BJ (cell line): ENCODE measurements at places on chromosomes 16 and 17.

- no peak for DNase-seq
Observed at GRCh38 chr16:642189-643049, 791 bp downstream of the MCRIP2 start.

DNA sequence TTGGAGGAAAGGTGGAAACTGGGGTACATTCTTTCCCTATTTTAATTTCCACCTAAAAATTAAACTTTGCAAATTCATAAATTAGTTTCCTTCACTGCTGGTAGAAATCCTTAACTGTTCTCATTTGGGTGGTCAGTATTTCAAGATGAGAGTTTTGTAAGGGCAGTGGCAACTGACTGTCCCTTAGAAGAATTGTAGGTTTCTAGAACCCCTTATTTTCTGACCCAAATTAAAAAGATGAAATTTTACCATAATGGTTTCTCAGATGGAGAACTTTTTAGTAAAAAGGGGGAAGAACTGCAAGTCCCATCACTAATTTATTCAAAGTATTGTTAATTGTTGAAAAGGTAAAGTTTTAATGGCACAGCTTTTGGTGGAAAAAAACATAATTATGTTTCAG is 5.6 kb downstream of the IGF2BP1 start:
- no peak for DNase-seq

DNA sequence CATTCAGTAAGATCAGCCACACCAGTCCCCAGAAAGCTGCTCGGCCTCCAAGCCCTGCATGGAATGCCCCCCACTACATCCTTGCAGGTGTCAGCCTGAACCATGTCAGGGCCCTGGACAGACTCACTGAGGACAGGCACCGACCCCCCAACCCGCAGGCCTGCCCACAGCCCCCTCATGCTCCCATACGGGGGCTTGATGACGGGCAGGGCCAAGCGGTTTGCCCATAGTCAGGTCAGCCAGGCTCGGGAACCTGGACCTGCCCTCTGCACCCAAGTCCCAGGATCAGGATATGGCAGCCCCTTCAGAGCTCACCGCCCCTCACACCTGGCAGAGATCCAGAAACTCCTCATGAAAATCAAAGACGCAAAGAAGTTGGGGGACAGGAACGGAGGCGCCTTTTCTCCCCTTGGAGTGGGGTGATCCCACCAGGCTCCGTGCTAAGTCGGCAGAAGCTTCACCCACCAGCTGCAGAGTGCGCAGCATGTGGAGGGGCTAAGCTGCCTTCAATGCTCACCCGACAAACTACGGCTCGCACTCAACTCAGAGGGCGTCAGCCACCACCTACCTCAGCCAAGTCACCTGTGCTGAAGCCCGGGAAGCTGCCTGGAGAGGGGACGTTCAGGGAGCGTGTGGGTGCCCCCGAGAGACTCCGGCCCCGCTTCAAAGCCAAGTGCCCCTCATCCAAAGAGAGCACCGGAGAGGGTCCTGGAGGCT is 26.5 kb downstream of the GNPTG start:
- no peak for DNase-seq

DNA sequence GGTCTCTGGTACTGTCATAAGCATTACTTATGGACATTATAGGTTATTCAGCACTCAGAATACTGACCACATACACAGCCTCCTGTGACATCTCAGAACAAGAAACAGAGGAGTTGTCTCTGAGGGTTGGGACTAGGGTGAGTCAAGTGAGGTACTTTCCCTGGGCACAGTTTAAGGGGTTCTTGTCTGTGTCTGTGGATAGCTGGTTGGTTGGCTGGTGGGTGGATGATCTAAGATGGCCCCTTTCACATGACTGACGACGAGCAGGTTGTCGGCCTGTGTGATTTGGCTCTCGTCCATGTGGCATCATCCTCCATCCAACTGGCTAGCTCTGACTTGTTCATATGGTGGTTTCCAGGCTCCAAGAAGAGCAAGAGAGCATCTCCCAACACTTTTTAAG is 163.9 kb downstream of the PRKCB start:
- DNase-seq = no peak

DNA sequence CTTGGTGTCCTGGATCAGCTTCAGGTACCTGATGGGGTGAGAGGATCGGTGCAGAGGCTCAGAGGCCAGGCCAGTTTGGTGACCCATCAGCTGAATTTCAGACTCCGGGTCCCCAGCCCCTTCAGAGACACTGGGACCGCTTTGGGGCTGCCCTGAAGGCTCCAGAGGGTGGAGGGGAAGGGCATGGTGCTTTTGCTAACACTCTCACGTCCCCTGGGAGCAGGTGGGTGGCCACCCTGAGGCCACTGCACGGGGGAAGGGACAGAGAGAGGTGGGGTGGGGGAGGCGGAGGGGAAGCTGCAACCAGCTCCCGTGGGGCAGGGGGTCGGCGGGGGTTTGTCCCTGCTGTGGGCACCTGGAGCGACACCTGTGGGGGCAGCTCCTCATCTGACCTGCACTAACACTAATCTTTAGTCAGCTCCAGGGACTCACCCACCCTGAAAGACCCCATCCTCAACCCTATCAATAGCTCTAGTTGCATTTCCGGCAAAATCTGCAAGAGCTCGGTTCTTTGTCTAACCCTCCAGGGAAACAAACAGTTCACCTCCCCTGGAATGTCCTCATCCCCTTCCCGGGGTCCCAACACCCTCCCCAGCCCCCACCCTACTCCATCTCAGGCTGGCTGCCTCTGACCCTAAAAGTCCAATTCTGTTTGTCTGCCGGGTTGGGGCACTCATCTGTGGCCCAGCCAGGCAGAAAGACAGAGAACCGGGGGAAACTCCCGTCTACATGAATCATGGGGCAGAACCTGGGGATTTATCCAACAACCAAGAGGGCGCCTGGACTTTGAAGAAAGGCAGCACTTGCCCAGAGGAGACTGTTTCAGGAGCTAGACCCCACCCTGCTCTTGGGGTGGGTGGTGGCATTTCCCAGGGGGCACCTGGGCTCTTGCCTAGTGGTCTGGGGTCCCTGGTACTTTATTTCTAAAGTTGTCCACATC is 91.9 kb upstream of the CBX4 start:
- no peak for DNase-seq

DNA sequence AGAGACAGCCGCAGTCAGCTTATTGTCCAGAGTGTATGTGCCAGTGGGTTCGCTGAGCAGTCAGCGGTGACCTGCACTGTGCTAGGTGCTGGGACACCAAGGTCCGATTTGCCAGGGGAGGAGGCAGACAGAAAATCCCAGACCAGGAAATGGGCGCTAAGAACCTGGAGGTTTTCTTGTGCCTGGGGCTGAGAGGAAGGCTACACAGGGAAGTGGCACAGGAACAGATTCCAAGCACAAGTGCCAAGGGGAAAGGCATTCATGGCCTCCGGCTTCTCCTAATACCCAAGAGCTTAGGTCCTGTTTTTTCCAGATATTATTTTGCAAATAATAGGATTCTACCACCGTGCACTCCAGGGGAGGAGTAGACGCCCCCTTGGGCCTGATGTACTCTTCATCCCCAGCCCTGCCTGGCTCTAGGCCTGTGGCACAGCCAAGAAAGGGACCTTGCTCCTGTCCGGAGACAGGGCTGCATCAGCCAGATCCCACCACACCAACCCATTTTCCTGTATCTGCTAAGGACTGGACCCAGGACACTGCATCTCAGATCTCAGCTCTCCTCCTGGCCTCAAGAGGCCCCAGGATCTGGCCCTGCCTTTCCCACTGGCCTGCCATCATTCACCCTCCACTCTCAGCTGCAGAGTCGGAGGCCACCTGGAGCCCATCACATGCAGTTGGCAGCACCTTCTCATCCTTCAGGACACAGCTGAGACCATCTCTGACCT is 187.2 kb downstream of the NTN1 start:
- no peak for DNase-seq

DNA sequence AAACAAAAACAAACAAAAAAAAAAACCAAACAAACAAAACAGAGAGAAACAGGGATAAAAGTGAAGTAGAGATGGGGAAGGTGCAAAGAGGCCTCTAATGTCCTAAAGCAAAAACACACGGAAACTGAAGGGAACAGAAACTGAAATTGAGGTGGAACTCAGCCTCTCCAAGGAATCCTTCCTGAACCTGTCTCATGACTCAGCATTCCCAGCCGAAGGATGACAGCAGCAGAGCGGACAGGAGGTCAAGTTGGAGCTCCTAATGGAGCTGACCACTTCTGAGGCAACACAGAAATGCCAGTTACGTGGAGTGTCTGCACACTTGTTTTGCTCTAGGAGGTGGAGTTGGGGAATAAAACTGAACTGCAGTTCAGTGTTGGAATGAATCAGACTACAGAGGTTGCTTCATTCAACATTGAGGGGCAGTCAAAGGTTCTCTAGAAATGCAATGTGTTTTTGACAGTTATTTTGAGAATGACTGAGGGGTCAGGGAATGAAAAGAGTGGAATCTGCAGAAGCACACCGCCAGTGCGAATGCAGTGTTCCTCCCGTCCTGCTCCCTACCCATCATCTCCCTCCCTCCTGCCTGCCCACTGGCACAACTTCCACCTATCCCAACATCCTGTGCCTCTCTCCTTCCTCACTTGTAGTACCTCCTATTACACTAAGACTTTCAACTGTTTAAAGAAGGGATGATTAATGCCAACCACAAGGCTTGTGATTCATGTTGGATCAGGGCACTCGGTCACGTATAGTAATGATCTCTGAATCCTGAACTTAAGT is 6.3 kb downstream of the UBE2O start:
- no peak for DNase-seq

DNA sequence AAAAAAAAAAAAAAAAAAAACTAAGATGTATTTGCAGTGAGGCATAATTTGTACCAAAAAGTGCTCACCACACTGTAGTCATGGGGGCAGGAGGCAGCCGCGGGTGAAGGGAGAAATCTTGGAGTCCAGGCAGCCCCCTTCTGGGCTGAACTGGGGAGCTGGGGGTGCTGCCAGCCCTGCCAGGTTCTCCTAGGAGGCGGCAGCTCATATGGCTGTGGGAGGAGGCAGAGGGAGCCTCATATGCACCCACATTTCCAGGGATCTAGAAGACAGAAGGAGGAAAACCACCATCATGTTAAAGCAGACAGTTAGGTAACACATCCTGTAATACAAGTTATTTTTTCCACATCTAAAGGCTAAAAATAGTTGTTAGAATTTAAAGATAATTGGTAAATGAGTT is 16.3 kb downstream of the MAPT start:
- DNase-seq = no peak

DNA sequence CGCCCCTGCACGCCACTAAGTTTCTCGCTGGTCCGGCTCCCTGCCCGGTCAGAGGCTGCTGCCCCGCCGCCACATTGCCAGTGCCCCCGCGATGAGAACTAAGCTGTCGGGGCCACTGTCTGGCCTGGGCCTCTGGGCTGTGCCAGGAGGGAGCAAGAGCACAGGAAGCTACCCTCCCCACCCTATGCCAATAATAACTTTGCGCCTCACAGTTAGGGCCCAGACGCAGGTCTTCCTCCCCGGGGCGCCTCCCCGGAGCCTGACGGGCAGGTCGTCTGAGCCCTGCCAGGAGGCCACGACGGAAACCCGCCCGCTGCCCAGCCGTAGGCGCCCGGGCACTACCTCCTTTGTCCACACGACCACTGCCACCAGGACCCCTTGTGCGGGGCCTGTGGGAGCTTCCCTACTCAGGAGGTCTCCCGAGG is 1.5 kb downstream of the ZFPM1 start:
- DNase-seq = no peak

- DNase-seq = peak; percentile 85
Observed at GRCh38 chr17:47239967-47240651, 13.5 kb upstream of the ITGB3 start.

DNA sequence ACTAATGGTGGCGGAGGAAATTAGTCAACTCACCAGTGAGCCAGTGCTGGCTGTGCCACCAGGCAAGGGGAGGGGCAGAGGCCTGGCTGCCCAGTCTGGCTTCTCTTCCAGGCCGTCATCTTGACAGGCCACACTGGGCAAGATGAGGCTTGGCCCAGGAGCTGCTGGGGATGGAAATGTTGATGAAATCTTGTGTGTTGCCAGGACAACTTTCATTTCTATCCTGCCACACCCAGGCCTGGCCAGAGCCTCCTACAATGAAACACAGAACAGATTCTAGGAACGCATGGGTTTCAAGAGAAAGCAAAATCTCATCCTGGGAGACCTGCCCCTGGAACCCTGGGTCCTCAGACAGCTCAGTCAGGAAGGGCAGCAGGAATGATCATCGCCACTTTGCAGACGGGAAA is 9.3 kb downstream of the HEXIM2 start:
- DNase-seq = peak; percentile 73

GRCh38 chr17:66507982-66508760 is 205.8 kb downstream of the PRKCA start:
- DNase-seq = no peak

DNA sequence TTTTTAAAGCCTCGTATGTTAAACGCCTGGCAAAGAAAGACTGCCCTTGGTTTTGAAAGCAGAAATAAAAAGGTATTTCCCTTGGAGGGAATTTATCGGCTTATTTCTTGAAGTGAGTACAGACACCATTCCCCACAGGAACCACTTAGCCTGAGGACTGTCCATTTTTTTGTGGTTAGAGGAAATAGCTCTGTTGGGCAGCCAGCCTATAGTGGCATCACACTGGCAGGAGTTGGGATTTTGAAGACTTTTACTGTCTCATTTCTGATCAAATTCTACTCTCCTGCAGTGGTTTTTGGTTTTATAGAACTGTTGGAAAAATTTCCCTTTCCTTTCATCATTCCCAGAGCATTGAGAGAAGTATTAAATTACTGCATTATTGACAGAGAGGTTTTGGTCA is 34.1 kb upstream of the CDC6 start:
- DNase-seq = no peak

- DNase-seq = no peak
Observed at GRCh38 chr16:7107436-7107835, 225.2 kb upstream of the RBFOX1 start.

DNA sequence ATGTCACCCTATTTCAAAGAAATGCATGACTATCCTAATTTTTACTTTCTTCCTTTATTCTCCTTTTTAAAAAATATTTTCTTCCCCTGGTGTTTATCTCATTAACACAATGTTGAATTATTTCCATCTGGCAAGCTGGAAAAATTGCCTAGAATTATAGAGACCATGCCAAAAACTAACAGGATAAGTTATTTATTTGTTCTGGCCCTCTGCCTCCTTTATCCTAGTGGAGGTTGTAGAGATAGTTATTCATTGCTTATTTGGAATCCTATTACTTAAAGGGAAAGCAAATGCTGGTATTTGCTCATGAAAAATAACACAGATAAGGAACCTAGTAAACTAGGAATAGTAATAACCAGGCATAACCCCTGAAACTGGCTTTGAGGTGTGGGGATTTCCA is 684.9 kb upstream of the KIF2B start:
- DNase-seq = no peak

- DNase-seq = peak; percentile 54
Observed at GRCh38 chr16:58264961-58265479, 29.8 kb downstream of the PRSS54 start.

- DNase-seq = no peak
Observed at GRCh38 chr17:64497565-64498035, 746 bp upstream of the POLG2 start.
